Hypothalamus (tissue), 51 donors: ENCODE measurements at places on chromosomes 3 and 15.

DNA sequence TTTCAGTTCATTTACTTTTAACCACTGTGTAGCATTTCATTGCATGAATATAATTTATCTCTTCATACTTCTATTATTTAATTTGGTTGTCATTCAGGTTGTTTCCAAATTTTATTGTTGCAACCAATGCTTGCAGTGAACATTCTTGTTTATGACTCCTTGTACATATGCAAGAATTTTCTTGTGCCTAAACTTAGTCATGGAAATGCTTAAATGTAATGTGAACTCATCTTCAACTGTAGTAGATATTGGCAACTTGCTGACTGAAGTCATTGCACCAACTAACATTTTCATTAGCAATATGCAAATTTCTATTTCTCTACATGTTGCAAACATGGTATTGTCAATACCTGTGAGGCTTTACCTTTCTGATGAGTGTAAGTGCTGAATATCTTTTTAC, 26.7 kb downstream of the SIDT1 start:
- no peak for DNase-seq

GRCh38 chr3:171165499-171165921, 139.0 kb upstream of the SLC2A2 start:
- DNase-seq: no peak

- no peak for DNase-seq
These were observed 361.9 kb downstream of the CLSTN2 start for GRCh38 chr3:140296796-140297352.

DNA sequence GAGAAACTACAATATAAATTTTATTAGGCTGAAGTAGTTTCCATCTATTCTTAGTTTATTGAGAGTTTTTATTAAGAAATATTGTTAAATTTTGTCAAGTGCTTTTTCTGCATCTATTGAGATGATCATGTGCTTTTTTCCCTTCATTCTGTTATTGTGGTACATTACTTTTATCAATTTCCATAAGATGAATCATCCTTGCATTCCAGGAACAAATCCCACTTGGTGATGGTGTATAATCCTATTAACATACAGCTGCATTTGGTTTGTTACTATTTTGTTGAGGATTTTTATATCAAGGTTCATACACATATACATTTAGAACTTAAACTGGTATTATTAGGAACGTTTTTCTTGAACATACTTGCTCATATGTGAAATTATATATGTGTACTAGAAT, 199.8 kb downstream of the TBC1D5 start:
- DNase-seq: no peak
